ENCODE measurements at places on chromosomes 16 and 17.
A peak's percentile ranks its signal among the peaks of the same experiment; 100 is the strongest.

- no peak for DNase-seq
These were observed at the start of gene MMP2 for GRCh38 chr16:55478827-55479429. MMP2 (plus strand) TSS chr16:55479198; CDS start chr16:55479480, 282 bp downstream.

- DNase-seq: no peak
These were observed 88.2 kb downstream of the WDR59 start for GRCh38 chr16:74896389-74897370.

DNA sequence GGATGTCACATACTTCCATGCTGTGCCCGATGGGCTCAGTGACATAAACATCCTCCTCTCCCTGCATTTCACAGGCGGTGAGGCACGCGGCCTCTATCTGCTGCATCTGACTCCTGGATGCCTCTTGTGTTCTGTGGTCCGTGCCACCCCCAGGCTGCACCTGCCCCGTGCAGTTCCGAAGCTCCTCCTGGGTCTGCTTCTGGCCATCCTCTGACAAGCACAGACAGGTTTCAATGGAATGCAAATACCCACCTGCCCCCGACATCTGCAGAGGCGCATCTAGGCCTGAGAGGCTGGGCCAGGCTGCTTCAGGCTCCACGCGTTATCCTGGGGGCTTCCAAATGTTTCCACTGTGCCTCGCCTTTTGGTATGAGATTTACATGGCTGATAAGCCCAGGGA is 46.3 kb upstream of the DNAH17 start:
- no peak for DNase-seq

GRCh38 chr16:31064882-31065461 is 9.1 kb downstream of the ZNF668 start:
- no peak for DNase-seq

DNA sequence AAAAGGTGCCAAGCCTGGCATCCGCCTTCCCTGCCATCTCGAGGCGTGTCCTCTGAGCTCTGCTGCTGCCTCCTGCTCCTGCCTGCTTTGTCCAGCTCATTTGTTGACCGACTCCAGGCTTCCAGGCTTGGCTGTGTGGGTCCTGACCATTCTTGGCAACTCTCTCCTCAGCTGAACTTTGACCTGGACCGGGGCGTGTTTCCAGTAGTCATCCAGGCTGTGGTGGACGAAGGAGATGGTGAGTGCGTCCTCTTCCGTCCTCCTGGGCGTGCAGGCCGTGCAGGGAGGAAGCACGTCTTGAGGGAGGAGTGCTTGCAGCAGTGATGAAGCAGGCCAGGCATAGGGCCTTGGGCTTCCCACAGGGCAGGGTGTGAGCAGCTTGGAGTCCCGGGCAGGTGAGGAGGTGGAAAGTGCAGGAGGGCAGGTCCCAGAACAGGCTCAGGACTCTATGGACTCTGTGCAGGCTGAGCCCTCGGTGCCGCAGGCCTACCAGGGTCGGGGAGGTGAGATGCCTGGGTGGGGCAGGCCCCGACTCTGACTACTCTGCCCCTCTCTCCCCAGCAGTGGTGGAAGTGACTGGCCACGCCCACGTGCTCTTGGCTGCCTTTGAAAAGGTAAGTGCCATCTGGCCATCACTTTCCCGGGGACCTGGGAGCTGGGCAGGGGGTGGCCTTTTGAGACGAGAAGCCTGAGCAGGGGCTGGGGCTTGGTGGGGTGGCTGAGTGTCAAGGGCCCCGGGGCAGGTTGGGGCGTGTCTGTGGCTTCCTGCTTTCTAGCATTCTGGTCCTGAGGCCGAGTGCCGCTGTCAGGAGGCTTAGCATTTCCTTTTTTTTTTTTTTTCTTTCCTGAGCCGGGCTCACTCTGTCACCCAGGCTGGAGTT is 28.6 kb upstream of the NUDT16L1 start:
- peak; percentile 38 for DNase-seq

DNA sequence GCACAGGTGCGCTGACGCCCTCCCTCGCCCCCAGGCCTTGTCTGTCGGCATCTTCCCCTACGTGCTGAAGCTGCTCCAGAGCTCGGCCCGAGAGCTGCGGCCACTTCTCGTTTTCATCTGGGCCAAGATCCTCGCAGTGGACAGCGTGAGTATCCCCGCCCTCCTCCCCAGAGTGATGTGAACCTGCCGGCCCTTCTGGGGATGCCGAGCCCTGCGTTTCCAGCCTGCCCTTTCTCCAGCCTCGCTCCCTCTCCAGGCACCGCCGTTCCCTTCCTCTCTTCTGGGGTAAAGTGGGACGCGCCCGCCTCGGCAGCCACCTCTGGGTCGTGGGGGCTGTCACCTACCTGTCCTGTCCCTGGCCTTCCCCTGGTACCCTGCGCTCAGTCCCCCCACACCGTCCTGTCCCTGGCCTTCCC is 133.9 kb upstream of the CHMP6 start:
- no peak for DNase-seq

GRCh38 chr16:82671741-82672140 is 45.0 kb downstream of the CDH13 start:
- DNase-seq: peak; percentile 13

DNA sequence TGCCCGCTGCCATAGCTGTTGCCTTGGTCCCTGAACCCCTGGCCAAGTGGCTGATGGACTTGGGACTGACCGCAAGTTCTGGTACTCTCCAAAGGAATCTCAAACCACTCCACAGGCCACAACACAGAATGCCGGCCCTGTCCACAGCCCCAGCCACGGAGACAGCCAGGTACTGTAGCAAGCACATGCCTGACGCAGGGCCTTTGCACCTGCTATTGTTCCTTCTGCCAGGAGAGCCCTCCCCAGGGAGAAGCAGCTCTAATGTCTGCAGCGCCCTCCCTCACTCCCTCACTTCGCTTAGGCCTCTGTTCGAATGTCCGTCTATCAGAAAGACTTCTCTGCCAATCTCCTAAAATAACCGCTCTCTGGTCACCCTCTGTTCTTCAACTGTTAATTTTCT is 15.4 kb downstream of the RTN4RL1 start:
- no peak for DNase-seq

- no peak for DNase-seq
These were observed 23.2 kb upstream of the CFAP20 start for GRCh38 chr16:58152246-58152868.

DNA sequence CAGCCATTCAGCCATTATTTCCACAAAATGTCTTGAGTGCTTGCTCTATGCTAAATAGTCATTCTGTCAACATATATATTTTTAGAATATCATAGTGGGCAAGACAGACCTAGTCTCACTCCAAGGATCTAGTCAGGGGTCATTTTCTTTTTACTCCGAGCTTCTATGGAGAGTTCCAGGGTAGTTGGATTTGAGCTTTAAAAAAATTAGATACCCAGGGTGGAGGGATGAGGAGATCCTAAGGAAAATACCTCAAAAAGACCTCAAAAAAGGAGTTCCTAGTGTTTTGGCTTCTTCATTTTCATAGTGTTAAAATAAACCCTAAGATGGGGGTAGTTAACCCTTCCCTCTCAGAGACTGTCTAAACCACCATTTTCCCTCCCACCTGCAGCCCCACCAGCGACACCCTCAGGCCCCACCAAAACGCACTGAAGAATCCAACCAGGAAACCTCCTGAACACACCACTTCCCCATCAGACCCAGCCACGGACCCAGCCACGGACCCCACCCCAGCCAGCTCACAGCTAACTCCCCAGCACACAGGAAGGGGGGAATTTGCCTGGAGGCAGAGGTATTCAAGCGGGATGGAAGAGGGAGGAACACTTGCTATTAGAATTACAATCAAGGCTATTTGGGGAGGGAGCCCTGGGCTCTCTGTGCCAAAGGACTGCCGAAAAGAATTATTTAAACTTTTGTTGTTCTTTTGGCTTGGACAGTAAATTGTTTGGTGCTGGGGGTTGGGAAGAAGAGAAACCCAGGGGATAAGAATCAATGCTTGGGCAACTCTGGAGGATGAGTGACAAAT is 2.2 kb downstream of the ETV4 start:
- DNase-seq: no peak

- DNase-seq: no peak
These were observed 67.4 kb downstream of the RAB11FIP4 start for GRCh38 chr17:31458829-31459228.

- DNase-seq: no peak
These were observed 7.2 kb upstream of the DRC7 start for GRCh38 chr16:57687363-57687929.

GRCh38 chr17:40936437-40936971 is 942 bp downstream of the KRT23 start:
- DNase-seq: no peak

DNA sequence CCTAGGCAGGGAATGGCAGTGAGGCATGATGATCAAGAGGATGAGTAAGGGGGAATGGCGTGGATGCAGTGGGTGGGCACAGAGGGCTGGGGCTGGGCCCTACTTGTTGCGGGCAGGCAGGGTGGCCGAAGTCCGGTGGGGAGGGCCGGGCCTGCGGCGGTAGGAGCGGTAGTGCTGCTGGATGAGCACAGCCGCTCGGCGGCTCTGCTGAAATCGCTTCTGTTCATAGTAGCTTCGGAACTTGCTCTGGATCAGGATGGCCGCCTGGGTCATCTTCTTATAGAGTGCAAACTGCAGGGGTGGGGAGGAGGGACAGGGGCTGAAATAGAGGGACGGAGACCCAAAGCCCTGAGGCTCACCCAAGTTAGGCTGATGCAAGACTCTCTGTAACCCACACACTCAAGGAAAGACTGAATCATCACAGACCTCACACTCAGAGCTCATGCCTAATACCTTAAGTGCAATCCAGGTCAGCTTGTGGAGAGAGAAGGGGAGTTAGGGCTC is 1.5 kb upstream of the SPAG7 start:
- no peak for DNase-seq

DNA sequence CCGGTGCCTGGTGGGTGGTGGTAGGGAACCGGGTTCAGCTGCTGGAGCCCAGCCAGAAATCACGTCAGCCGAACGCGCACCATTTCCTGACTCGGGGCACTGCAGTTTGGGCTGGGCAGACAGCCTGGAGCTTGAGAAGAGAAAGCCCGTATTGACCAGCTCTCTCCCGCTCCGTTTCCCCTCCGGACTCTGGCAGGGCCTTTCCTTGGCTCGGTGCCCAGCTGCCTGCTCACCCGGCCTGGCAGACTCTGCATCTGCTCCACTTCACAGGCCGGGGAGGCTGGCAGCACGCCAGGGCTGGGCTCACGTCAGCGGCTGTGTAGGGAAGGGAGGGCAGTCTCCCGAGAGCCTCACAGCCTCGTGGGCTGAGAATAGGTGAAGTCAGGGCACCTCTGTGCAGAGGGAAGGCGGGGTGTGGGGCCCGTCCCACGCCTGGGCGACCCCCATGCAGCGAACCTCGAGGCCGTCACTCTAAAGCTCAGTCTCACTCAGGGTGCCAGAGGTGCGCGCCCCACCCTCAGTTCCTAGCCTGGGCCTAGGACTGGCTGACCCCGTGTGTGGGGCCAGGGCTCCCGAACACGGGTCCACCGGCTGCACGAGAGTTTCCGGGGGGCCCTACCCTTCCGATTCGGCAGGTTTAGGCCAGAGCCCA is 59.1 kb downstream of the OR1D5 start:
- peak; percentile 54 for DNase-seq

- peak; percentile 68 for DNase-seq
These were observed 1.4 kb upstream of the MATCAP1 start for GRCh38 chr16:67184995-67185650.

DNA sequence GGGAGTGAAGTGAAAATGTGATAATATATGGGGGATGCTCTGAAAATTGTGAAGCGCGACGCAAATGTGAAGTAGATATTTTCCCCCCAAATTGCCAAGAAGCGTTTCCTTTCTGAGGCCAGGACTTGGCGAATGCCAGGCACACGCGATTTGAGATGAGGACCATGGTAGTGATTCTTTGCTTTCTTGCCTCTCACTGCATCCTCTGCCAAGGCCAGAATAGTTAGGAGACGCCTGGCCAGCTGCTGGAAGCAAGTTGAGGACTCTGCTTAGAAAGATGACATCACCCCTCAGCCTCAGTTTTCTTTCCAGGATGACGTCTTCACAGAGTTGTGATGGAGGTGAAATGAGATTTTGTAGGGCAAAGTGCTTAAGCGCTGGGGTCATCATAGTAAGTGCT is 25.9 kb downstream of the PIPOX start:
- DNase-seq: no peak

GRCh38 chr17:44863061-44863918 is 15.6 kb downstream of the HIGD1B start:
- DNase-seq: no peak

- DNase-seq: no peak
These were observed 7.2 kb downstream of the SLC43A2 start for GRCh38 chr17:1621273-1621954.
